ENCODE measurements at places on chromosomes 11 and 22.

DNA sequence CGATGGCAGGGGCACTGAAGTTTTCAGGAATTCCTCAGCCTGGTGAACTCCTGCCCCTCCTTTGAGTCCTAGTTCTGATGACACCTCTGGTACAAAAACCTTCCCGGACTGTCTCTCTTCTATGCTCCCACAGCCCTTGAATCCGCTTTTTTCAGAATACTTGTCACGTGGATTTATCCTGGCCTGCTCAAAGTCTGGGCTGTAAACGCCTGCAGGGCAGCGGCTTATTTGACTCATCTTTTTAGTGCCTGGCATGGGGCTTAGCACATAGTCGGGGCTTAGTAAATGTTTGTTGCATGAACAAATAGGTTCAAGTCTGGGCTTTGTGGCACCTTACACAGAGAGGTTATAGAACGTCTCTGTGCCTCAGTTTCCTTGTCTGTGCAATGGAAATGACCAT is 13.4 kb upstream of the KCNJ11 start:
- DNase-seq, result no peak

GRCh38 chr11:24683583-24683982 is 186.7 kb downstream of the LUZP2 start:
- DNase-seq, result no peak

GRCh38 chr22:30754971-30755758 is 60.5 kb downstream of the OSBP2 start:
- DNase-seq, result no peak

GRCh38 chr22:33984656-33985285 is 64.5 kb upstream of the LARGE1 start:
- DNase-seq, result no peak

GRCh38 chr11:122593473-122594420 is 61.8 kb upstream of the UBASH3B start:
- DNase-seq, result no peak

GRCh38 chr11:70675697-70676374 is 277.5 kb downstream of the CTTN start:
- no peak for DNase-seq

- no peak for DNase-seq
Measured at GRCh38 chr11:11782532-11783110, 59.2 kb upstream of the USP47 start.

GRCh38 chr11:67136156-67136555 is 17.1 kb downstream of the KDM2A start:
- DNase-seq, result no peak

- no peak for DNase-seq
Measured at GRCh38 chr11:129853518-129854231, 38.0 kb downstream of the TMEM45B start.

- no peak for DNase-seq
Measured at GRCh38 chr22:44883011-44883421, 126.8 kb downstream of the PHF21B start.

GRCh38 chr11:36729825-36730224 is 131.8 kb upstream of the RAG2 start:
- DNase-seq, result no peak

DNA sequence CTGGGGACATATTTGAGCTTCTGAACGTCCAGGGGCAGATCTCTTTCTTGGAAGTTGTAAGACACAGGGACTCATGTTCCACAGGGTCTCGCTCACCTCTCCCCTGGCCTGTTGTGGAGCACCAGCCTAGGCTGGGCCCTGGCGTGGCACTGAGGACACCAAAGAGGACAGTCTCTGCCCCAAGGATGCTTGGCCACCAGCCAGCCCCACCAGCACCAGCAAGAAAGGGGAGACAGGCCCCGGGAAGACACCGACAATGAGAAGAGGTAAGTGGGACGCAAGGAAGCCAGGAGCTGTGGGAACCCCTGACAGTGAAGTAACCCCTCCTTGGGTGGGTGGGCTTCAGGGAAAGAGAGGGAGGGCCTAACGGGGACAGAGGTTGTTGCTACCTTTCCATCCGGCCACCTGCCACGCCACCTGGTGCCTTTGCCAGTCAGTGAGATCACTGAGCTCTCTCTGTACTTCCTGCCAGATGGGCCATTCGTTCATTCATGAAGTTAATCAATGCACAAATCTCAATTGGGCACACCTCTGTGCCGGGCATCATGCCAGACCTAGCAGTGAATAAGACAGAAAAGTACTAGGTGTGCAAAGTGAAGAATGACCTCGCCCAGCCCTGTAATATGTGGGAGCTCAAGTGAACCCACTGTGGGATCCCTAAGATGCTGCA is 11.1 kb downstream of the APOL5 start:
- no peak for DNase-seq

- no peak for DNase-seq
Measured at GRCh38 chr11:47446833-47447232, 2.1 kb downstream of the RAPSN start.

- no peak for DNase-seq
Measured at GRCh38 chr22:49964136-49965090, 3.8 kb downstream of the PIM3 start.

GRCh38 chr22:19149991-19150390 is at the start of gene GSC2:
Gene GSC2 (minus strand): TSS chr22:19150292. CDS start chr22:19150283, 9 bp downstream.
- DNase-seq, result no peak

GRCh38 chr11:14645015-14645912 is 1.7 kb downstream of the PDE3B start:
- DNase-seq, result no peak

GRCh38 chr11:914747-915501 is 4.3 kb upstream of the CHID1 start:
- no peak for DNase-seq

DNA sequence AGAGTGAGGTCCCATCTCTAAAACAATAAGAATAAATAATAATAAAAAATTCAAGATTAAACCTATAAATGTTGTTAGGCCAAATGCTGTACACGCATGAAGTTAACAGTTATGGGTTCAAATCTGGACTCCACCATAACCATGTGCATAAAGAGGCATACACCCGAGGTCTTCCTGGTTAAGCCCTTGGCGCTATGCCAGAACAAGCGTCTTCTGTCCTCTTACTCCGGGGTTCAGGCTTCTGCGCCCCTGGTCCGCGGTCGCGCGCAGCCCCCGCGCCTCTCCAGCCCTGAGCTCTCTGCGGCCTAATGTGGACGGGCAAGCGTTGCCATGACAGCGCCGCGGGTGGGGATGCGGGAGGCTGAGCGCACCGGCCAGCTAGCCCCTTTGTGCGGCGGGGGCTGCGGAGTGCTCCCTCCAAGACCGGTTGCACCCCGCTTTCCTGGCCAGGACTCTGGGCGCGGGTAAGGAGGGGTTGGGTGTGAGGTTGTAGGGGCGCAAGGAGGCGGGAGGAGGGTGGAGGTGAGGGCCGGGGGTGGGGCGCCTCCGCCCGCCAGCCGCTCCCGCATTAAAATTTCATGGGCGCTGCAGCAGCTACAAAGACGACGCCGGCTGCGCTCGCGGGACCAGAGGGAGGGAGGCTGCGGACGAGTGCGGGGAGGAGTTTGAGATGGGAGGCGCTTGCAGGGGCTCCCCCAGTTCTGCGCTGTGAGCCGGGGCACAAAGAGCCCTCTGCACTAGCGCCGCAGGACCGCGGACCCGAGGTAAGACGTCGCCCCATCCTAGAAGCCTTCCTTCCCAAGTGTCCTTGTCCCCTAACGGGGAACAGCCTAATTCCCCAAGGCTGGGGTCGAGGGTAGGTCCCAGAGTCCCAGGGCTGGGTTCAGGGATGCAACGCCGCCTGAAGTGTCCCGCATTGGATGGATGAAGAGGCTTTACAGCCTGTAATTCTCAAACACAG is at the start of gene MIAT:
TSS of gene MIAT (plus strand) at position 698 of the 961 bp plus-strand sequence.
- no peak for DNase-seq

DNA sequence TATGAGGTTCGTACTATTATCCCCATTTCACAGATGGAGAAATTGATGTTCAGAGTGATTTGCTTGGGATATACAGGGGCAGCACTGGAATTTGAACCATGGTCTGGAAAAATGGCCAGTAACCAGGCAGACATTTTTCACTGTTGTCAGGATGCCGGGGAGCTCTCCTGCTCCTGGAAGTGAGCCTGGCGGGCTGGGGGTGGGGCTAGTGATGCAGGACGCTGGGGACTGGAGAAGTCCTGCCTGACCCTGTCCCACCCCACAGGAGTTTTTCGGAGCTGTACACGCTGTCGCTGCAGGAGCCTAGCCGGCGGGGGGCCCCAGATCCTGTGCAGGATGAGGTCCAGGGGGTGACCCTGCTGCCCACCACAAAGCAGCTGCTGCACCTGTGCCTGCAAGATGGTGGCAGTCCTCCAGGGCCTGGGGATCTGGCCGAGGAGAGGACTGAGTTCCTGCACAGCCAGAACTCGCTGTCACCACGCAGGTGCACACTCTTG is 11.1 kb downstream of the SIPA1 start:
- no peak for DNase-seq

GRCh38 chr22:26401726-26402125 is 27.3 kb upstream of the ASPHD2 start:
- DNase-seq, result no peak

DNA sequence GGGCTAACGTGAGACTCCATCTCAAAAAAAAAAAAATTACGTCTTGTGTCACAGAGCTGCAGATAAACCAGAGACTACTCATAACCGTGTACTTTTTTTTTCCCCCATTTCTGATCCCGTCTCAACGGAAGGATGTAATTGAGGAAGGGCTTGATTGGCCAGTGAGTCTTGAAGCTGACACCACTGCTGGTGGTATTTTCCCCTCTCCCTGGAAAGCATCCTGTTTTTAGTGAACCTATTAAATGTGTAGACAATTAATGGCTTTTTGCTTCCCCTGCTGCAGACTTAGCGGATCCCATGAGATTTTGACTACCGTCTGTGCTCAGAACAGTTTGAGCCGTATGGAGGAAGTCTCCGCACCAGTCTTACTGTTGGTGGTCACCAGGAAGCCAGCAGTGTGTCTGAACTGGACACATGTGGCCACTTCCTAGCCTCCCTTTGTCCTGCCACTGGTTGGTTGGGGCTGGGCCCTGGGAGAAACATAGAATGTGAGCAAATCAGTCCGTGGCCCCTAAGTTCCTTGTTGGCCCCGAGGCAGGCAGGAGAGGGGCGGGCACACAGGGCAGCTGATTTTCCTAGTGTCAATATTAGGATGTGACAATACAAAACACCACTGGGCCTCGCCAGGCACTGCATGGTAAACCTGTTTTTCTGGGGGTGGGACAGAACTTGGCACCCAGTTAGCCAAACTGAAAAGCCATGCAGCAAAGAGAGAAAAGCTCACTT is 3.1 kb downstream of the BIK start:
- DNase-seq, result no peak

DNA sequence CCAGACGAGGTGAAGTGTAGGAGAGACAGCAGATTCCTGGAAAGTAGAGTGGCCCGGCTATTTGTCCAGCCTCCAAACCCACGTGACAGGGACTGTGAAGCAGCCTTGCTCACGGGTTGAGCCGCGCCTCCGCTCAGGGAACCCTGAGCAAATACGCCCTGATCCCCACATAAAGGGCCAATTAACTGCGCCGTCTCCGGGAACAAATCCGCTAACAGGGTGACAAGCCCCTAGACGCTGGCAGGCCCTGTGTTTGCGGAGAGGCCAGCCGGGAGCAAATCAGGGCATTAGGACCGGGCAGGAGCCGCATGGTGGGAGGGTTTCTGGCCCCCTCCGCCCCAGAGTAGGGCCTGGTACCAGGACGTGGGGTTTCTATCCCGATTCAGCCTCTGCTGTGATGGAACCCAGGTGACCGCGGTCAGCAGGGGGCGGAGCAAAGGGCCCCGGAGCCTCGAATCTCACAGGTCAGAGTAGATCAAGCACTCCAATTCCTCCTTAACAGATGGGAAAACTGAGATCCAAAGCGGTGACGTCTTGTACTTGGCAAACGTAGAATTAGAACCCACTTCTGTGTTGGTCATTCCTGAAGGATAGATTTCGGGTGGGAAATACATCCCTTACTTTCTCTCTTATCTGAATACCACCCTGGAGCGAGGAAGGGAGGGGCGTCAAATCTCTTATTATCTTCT is 2.0 kb upstream of the ROBO3 start:
- no peak for DNase-seq

GRCh38 chr22:24141586-24141985 is 39.7 kb upstream of the SUSD2 start:
- DNase-seq, result no peak

- DNase-seq, result no peak
Measured at GRCh38 chr11:65241692-65242091, 20.1 kb upstream of the POLA2 start.

- DNase-seq, result no peak
Measured at GRCh38 chr11:105799728-105800462, 190.0 kb downstream of the GRIA4 start.

GRCh38 chr11:10490032-10490397 is 35.0 kb downstream of the AMPD3 start:
- no peak for DNase-seq

GRCh38 chr11:63767267-63767564 is 1.4 kb downstream of the ZFTA start:
- no peak for DNase-seq

DNA sequence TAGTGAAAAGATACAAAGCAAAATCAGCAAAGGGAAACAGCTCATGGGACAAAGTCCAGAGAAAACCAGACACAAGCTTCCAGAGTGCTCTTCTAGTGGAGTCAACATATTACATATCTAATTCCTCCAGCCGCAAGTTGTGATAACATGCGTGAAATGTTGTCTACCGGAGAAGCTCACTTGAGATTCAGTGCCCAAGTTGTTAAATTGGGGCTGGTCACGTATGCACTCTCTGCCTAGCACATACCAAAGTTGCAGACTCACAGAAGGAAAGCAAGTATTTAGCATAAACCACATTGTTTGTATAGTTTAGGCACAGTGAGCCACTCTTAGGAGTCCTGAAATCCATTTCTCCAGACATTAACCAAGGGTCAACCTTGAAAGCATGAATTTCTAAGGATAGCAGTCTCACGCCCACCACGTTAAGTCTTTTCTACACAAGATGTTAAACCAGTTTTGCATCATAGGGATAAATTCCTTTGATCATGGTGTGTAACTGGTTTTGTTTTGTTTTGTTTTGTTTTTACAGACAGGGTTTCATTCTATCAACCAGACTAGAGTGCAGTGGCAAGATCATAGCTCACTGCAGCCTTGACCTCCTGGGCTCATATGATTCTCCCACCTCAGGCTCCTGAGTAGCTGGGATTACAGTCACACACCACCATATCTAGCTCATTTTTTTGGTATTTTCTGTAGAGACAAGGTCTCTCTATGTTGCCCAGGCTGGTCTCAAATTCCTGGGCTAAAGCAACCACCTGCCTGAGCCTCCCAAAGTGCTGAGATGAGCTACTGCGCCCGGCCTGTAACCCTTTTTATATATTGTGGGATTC is 39.5 kb upstream of the EP300 start:
- DNase-seq, result no peak

DNA sequence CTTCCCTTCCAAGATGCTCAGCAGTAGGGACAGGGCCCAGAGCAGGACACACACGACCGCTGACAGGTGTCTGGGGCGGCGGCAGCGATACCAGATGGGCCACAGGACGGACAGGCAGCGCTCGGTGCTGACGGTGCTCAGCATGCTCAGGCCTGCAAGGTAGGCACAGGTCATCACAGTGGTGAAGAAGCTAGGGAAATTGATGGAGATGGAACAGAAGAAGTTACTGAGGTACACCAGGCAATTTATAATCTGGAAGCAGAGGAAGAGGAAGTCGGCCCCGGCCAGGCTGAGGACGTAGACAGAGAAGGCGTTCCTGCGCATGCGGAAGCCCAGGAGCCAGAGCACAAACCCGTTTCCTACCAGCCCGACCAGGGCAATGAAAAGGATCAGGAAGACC is 4.6 kb downstream of the MRGPRX2 start:
- DNase-seq, result no peak

Data from KG1 (cell line).